ENCODE measurements at places on chromosomes 11 and 22.

- no peak for DNase-seq
These were observed 879 bp downstream of the TMEM121B start for GRCh38 chr22:17120281-17120680.

GRCh38 chr22:46224044-46224897 lies 25.8 kb downstream of the CDPF1 start:
- no peak for DNase-seq

DNA sequence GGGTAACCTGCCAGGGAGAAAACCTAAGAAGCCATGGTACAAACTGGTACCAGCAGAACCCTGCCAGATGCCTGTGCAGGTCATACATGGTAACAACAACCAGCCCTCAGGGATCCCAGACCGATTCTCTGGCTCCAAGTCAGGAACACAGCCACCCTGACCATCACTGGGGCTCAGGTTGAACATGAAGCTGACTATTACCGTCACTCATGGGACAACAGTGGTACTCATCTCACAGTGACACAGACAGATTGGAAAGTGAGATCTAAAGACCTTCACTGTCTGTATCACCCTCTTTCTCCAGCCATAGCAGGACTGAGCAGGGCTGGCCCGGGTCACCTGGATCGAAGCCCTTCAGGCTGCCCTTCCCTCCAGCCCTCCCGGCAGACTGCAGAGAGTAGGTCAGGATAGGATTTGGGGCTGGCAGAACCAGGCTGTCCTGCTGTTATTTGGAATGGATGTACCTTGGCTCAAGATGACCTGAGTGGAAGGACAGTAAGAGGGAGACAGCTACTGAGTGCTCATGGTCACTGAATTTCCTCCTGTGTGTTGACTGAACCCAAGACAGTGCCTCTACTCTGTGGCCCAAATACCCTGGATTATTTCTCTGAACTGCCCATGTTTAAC lies 94.7 kb downstream of the GGTLC2 start:
- no peak for DNase-seq

DNA sequence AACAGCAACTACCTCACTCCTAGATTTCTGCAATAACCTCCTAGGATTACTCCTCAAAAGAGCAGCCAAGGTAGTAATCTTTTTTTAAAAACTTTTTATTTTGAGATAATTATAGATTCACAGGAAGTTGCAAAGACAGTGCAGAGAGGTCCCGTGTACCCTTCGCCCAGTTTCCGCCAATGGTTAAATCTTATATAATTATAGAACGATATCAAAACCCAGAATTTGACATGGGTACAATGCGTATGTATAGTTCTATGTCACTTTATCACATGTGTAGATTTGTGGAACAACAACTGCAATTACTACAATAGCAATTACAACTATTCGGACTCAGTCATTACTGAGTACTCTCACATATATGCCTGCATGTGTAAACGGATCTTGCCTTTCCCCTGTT lies 94.8 kb upstream of the APOA1 start:
- DNase-seq: no peak

GRCh38 chr11:97247601-97248000 lies 857.8 kb downstream of the JRKL start:
- DNase-seq: no peak

DNA sequence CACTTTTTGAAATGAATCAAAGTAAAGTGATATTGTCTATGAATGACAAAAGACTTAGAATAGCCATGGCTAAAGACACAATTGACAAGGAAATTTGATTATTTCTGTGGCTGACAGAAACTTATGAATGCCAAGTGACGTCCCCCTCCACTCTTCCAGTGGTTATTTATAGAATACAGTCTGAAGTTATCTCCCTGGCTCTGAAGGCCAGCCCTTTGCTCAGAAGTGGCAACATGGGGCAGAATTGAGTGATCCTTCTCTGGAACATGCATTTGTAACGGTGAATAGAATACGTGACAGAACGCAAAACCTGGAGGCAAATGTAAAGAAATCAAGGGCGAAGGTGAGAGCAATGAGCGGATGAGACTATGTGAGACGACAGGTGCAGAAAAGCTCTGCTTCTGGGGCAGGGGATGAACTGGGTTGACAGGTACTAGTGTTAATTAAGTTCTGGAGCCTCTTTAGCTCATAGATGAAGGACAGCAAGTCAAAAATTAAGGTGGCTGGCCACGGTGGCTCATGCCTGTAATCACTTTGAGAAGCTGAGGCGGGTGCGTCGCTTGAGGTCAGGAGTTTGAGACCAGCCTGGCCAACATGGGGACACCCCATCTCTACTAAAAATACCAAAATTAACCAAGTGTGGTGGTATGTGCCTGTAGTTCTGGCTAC lies 585.7 kb upstream of the B3GAT1 start:
- no peak for DNase-seq

GRCh38 chr11:115645631-115646317 lies 141.6 kb upstream of the CADM1 start:
- no peak for DNase-seq

- no peak for DNase-seq
These were observed 26.3 kb downstream of the KCNJ1 start for GRCh38 chr11:128840783-128841182.

DNA sequence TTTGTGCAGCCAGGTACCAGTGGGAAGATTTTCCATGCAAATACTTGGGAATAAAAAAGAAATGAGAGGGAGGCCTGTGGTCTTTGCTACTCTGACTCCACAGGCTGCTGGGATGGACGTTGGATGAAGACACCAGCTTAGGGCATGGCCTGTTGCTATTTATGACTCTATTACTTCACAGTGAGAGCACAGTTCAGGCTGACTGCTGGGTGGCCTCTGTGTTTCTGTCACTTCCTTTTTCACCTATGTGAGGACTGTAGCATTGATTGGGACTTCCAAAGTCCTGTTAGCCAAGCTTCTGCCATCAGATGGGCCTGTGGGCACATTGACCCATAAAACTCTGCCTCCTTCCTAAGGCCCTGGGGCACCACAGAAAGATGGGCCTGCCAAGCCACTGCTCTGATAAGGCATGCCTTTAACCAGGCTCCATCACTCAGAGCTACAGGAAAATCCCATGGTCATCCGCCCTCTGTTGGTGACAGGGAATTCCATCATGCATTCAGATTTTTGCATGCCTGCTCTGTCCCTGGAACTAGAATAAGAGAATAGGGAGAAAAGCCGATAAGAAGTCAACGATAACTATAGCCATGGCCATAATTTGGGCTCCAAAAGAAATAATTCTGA lies 64.6 kb downstream of the KCNJ1 start:
- DNase-seq: no peak

- DNase-seq: no peak
These were observed 591.8 kb downstream of the BUD13 start for GRCh38 chr11:116180806-116181600.

- DNase-seq: no peak
These were observed 3.8 kb upstream of the MPPED1 start for GRCh38 chr22:43408009-43408408.

DNA sequence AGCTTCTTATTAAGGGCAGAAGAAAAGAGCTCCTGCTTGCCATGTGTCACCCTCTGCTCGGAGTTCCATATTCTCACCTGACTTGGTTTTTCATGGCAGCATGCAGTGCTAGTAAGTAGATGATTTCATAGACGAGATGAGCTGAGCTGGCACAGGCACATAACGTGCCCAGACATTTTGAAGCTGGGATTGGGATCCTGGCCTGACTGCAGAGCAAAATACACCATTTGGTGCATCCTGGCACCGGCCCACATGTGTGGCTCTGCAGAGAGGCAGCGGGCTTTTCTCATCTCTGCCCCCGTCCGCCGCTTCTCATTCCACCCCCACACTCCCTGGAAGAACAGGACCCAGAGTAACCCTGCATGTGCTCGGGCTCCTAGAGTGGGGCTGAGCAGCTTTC lies 24.8 kb downstream of the FAM118A start:
- DNase-seq: no peak

DNA sequence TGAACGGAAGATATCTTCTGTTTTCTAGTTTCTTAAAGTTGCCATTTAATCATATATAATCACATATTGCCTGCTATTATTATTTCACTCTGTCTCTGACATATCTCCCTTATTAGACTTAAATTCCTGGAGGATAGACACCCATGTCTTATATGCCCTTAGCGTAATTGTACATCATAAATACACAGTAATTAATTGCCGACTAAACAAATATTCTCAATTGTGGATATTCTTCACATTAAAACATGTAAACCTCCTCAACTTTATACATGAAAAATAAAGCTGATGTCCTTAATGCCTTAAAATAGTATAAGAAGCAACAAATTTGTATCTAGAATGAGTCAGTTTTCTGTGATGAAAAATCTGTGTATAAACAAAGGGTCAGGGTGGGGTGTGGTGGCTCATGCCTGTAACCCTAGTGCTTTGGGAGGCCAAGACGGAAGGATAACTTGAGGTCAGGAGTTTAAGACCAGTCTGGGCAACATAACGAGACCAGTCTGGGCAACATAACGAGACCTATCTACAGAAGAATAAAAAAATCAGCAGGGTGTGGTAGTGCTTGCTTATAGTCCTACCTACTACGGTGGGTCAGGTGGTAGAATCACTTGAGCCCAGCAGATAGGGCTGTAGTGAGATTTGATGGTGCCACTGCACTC lies 6.1 kb downstream of the ZDHHC13 start:
- DNase-seq: no peak

- DNase-seq: peak; percentile 36
These were observed 65.0 kb downstream of the SFI1 start for GRCh38 chr22:31561238-31561887.

DNA sequence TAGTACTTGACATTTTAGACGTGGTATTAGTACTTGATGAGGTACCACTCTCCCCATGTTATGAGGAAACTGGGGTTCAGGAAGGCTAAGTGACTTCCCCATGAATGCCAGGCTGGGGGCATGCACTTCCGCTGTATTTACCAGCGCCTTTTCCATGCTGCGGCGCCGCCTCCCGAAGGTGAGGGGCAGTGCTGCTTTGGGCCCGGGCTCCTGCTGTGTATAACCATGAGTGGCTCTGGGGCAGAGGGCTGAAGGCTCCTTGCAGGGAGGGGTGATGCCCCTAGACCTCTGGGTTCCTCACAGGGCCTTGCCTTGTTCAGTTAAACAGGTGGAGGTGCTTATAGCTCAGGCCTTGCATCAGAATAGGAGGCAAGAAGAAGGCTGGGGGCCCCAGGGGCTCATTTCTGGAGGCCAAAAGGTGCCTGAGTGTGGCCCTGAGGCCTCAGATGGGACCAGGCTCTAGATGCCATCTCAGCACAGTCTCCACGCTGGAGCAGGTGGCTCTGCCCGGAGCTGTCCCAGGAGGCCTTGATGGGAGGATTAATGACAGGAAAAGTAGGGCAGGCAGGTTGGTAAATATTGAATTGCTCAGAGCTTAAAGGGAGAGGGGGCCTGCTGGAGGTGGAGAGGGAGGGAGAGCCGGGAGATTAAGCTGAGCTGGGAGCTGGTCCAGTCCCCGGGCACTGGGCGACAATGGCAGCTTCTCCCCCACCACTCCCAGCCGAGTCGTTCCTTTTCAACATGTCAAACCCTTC lies 129.6 kb downstream of the CEP164 start:
- no peak for DNase-seq

DNA sequence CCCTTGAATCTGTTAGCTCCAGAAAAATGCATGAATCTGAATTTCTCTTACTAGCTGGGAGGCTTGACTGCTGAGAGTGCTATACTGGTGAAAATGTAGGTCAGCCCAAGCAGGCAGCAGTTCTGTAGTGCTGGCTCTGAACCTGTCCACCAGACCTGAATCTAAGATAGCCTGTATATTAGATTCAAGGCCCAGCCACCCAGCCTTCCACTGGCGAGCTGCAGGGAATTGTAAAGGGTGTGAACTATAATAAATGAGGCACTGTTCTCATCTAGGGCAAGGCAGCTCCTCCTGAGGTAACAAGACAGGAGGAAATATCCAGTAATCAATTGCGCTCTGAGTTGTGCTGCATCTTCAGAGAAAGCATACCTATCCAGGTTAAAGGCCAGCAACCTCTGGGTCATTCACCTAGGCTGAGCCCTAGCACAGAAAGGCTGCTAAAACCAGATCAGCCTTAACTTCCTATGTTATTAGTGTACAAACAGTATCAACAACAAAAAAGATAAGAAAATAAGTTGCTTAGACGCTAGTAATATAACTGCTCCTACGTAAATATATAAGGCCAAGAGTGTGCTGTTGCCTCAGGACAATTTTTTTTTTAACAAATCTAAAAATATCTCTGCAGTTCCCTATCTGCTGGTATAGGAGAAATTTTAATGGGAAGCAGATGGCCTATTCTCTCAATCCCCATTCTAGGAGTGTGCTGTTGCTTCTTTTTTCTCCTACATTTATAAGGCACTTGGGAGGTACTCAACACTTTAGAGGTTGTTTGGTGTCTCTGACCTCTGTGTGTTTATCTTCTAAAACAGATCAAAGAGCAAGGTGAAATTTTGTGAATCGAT lies 63.0 kb downstream of the RELT start:
- peak; percentile 48 for DNase-seq

Measured in fibroblast of skin of left biceps (primary cell).